IPS DF 6.9 (cell line): ENCODE measurements at places on chromosomes 4 and X.

DNA sequence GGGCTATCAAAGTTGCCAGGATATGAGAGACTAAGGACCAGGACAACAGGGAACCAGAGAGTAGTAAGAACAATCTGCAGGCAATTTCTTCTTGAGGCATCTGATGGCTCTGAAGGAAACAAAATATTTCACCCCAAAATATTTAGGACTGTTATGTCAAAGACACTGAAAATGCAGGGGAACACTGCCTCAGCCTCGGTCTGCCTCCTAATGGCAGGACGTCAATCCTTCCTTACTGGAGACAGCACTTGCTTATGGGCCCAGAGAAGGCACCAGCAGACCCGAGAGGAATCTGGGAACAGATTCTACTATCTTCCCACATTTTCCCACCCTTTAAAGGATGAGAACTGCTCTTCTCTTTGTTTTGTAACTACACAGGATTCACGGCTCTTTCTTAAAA, 23.3 kb downstream of the RNF150 start:
- DNase-seq = no peak

- DNase-seq = no peak
Observed at GRCh38 chr4:137299281-137299680, 233.0 kb downstream of the PCDH18 start.

- DNase-seq = no peak
Observed at GRCh38 chrX:154348114-154348531, 26.3 kb downstream of the FLNA start.

DNA sequence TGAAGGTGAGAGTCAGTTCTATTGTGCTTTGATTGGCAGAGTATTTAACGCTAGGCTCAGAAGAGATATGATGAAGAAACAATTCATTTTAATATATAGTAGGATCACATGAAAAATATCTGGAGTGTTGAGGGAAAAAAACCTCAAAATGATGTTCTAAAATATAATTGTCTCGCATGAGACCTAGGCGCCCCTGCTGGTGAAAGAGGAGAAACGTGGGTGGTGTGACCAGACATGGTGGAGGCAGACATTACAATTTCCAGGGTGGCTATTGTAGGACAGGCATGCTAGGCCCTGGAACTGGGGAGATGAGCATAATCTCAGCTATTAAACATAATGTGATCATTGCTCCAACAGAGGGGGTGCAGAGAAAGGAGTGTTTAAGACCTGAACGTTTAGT, 210.0 kb downstream of the HS3ST1 start:
- no peak for DNase-seq

DNA sequence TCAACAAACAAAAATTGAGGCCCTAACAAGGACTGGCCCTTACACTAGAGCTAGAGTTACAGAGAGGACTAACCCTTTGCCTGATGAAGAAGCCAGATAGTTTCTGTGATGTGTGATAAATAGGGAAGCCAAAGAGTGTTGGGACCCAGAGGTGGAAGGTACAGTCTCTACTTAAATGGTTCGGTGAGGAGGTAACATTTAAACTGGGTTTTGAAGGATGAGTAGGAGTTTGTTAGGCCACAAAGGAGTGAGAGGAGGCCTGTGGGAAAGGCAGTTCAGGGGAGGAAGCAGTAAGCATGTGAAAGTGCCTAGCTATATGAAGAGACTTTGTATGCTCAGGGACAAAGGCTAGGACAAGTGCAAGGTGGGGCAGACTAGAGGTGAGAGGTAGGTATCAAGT, 23.8 kb upstream of the LIMCH1 start:
- DNase-seq = no peak

- DNase-seq = no peak
Observed at GRCh38 chrX:150897421-150898320, 797 bp downstream of the CD99L2 start.

DNA sequence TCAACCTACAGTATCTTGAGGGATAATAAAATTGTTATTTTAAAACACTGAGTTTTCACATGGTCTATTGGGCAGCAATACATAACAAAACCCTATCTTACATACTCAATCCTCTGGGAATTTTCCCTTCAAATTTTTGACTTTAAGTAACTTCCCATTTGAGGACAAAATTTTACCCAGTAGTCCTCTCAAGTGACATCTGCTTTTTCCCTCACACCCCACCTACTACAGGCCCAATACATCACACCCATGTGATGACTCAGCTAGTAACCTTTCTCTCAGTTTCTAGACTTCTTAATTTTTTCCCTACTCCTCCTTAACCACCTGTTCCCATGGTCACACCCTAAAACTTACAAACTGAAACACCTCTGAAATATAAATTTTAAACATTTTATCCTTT, 12.2 kb upstream of the RAP1GDS1 start:
- DNase-seq = no peak

DNA sequence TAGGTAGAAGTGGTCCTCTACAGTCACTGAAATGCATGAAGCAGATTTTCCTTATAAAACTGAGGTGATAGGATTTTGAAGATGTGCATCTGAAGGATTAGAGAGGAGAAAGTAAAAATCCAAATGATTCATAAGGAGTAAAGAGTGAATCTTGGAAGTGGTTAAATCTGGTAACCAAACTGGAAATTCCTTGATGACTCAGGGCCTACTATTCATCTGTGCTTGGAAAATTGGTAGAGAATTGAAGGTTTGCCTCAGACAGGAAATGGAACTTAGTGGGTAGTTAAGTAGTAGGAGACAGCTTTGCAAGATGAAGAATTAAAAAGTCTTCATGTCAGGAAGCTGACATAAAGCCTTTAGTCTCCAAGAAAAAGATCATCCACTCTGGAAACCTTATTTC, 368.9 kb upstream of the CTSO start:
- no peak for DNase-seq

- no peak for DNase-seq
Observed at GRCh38 chr4:7049739-7050138, 6.6 kb downstream of the TADA2B start.

- no peak for DNase-seq
Observed at GRCh38 chr4:88841635-88842034, 144.0 kb upstream of the NAP1L5 start.

GRCh38 chr4:142354794-142355420, 491.2 kb downstream of the INPP4B start:
- no peak for DNase-seq

DNA sequence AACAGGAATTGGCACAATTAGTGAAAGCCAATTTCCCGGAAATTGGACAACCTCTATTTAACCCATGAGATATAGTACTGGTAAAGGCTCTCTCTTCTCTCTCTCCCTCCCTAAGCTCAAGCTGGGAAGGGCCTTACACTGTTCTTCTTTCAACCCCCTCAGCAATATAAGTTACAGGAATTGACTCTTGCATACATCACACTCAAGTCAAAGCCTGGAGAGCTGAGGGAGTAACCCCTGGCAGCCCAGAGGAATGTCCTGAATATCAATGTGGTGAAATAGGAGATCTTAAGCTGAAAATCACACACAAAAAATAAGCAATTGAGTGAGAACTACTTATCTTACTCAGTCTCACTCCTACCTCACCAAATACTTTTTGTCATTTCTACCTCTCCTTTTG, 186.9 kb upstream of the SPOCK3 start:
- no peak for DNase-seq

DNA sequence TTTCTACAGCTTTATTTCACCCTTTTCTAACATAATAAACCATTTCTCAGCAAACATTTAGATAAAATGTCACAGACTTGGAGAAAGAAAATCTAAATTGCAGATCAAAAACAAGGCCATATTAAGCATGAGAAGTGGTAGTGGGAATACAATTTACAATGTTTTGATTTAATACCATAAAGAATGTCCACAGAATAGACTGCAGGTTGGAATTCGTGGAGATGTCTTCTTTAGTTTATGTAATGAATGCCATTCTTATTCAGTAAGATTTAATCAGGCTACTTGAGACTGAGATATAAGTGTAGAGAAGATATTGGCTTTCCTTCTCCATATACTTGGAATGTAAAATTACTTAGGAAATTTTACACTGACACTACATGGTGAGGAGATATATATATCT, 91.9 kb upstream of the ZFP42 start:
- DNase-seq = no peak

GRCh38 chrX:101230636-101231035, 11.1 kb downstream of the DRP2 start:
- DNase-seq = no peak

- no peak for DNase-seq
Observed at GRCh38 chr4:166724369-166724768, 509.9 kb downstream of the SPOCK3 start.

- DNase-seq = no peak
Observed at GRCh38 chr4:48299560-48299959, 29.9 kb upstream of the TEC start.

DNA sequence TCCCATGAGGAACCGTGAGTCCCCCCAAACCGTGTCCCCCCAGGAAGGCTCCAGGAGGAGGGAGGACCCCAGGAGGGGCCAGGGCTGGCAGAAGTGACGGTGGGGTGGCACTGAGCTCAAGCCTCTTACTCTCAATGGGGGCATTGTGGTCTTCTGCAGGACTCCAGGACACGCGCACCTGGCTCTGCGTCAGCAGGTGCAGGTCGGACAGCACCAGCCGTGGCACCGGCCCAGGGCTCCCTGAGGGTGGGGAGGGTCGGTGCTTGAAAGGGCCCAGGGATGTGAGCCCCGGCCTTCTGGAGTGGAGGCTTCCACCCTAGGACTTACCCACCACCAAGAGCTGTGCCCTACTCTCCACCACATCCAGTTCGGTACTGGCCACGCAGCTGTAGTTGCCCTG, 18.3 kb downstream of the L1CAM start:
- DNase-seq = no peak

DNA sequence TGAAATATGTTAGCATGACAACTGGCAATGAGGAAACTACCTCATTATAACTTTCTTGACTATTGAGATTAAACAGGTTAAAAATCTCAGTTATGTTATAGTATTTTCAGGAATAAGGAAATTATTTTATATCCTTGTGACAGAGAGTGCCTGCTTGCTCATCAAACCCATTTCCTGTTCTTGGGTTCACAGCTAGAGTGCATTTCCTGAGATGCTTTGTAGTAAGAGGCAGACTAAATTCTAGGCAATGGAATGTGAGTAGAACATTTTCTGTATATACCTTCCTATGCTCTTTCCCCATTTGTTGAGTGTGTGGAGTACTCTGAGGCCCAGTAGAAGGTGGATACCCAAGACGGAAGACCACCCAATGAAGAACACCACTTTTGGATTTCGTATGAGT, 96.9 kb upstream of the CASK start:
- no peak for DNase-seq

DNA sequence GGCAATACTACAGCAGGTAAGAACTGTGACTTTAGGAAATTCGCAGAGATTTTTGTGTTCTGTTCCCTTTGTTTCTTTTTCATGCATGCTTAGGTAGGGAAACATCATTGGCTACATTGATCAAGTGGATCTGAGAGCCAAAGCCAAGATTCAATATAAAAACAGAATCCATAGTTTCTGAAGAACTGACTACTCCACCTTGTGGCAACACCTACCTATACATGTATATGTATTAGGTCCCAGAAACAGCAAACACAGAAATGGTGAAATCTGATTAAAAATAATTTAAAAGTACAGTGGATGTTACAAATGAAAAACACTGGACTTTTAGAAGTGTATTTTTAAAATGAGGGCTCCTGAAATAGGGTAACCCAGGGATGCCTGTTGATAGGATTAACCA, 322.6 kb upstream of the MAOA start:
- no peak for DNase-seq

GRCh38 chr4:101762025-101762424, 28.5 kb upstream of the BANK1 start:
- DNase-seq = no peak

GRCh38 chrX:46953137-46953527, 40.9 kb downstream of the JADE3 start:
- no peak for DNase-seq

DNA sequence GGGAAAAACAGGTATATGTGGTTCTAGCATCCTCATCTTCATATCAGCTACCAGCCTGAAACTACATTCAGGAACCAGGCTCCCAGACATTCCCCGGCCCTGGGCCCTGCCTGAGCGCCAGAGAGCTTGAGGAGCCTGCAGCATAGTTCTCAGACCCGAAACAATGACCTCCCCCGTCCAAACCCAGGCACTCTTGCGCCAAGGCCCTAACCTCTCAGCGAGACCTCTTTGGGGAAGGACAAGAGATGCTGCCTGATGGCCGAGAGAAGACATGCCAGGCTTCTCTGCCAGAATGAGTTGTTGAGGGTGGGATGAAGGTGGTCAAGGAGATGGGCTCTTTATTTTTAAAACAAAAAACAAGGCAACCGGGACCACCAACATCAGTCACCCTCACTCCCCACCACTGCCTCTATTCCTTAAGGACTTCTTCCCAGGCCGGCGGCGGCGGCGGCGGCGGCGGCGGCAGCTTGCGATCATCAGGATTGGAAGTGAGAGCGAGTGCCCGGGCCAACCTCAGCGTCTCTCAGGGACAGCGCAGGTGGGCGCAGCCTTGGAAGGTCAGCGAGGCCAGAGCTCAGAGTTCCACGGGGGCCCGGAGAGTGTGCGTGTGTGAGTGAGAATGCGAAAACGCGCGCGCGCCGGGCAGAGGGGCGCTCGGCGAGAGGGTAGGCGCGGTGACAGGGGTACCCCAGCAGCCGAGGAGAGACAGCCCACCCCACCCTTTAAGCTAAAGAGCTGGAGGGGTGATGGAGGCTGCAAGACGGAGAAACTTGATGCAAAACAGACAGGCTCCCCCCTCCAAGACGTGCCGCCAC, 601 bp downstream of the INPP4B start:
- no peak for DNase-seq

DNA sequence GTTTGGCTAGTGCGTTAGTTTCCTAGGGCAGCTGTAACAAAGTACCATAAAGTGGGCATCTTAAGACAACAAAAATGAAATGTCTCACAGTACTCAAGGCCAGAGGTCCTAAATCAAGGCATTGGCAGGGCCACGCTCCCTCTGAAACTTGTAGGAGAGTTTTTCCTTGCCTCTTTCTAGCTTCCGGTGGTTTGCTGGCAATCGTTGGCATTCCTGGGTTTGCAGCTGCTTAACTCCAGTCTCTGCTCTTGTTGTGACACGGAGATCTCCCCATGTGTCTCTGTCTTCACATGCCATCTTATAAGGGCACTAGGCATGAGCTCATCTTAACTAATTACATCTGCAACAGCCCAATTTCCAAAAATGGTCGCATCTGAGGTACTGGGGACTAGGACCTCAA, 362.0 kb upstream of the BOD1L1 start:
- DNase-seq = no peak

- DNase-seq = no peak
Observed at GRCh38 chrX:57595381-57595811, 3.6 kb downstream of the ZXDB start.
